Cerebellar nuclear complex (tissue), 1 donor: ENCODE measurements at places on chromosomes 11 and 22.

DNA sequence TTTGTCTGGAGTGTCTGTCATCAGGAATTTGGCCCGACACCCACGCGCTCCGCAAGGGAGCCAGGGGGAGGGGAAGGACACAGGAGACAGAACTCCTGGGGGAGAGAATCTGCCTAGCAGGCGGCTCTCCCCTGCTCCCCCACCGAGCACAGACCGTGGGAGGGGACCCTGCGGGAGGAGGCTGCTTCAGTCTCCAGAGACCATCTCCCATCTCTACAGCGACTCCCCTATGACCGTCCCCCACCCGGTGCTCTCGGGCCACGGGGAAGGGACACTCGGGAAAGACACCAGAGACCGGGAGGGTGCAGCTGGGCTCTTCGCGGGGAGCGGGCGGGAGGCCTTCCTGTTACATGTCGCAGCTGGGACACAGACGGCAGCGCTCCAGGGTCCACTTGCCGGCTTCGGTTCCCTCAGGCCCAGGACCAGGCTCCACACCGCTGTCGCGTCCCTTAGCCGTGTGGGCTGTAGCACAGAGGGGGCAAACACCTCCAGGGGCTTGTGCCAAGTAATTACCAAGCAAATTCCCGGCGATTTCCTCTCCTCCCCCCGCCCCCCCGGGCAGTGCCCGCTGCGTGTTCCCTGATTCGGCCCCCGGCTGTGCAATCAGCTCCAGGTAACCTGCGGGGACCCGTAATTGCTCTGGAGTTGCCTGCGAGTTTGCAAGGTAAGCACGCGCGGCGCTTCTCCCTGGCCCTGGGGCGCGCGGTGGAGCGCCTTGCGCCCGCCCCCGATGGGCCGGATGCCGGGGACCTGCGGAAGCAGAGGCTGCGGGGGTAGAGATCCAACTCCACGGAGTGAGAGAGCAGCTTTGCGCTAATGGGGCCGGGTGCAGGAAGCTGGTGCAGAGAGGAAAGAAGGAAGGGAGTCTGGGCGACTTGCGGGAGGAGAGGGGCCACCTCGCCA, 155.1 kb upstream of the CADM1 start:
- DNase-seq: no peak

GRCh38 chr22:37449331-37450001, 22.2 kb upstream of the ELFN2 start:
- no peak for DNase-seq

GRCh38 chr11:129608711-129609110, 206.9 kb upstream of the TMEM45B start:
- no peak for DNase-seq

DNA sequence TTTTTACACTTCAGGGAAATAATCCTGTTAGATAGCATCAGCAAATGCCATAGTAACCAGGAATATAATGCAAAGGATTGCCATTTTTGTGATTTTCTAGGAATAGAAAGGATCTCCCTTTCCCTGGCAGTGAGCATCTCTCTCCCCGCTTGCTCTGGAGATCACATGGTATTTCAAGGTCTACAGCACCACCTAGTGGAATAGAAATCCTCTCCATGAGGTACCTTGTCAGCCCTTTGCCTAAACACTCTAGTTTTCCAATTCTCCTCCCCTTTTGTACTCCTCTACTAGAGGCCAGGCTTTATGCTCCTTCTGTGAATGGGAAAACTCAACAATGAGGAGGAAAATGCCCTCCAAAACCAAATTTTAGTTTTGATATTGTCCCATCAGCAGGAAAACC, 78.4 kb downstream of the XRRA1 start:
- DNase-seq: no peak

GRCh38 chr11:78256962-78257361, 68.2 kb downstream of the USP35 start:
- no peak for DNase-seq
